Stimulated activated CD8-positive, alpha-beta memory T cell treated with anti-CD3 and anti-CD28 coated beads, Interleukin-7, amount 100 ng/mL, for 1 hour (primary cell): ENCODE measurements at places on chromosomes 7 and 10.
A peak's percentile ranks its signal among the peaks of the same experiment; 100 is the strongest.

GRCh38 chr7:158461824-158462223 is 125.8 kb downstream of the PTPRN2 start:
- DNase-seq, result no peak

DNA sequence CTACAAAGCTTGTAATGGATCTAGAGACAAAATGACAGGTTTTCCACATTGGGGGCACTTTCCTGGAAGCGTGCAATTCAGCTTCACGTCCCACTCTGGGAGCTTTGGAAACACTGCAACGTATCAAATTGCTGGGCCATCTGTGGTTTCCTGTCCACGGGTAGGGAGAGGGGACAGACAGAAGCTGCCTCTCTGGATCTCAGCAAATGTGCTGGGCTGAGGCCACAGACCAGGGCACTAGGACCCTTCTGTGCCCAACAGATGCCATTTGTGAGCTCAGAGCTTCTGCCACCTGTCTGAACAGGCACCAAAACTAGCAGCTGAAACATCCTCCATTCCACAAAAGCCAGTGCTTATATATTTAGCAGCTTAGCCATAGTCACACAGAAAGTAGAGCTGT is 40.9 kb upstream of the FRMD4A start:
- DNase-seq, result no peak

GRCh38 chr10:124181656-124182055 is 88.3 kb upstream of the CHST15 start:
- no peak for DNase-seq

DNA sequence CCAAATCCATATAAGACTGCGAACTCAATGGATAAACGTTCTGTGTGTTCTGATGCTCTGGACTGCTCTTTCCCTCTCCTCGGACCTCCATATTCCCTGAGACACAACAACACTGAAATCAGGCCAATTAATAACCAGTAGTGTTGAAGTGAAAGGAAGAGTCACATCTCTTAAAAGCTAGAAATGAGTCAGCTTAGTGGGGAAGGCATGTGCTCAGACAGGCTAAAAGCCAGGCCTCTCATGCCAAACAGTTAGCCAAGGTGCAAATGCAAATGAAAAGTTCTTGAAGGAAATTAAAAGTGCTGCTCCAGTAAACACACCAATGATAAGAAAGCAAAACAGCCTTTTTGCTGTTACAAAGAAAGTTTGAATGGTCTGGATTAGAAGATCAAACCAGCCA is 29.3 kb downstream of the TNS3 start:
- DNase-seq, result no peak

- DNase-seq, result no peak
Measured at GRCh38 chr10:103040418-103040817, 122.3 kb downstream of the CNNM2 start.

- DNase-seq, result no peak
Measured at GRCh38 chr10:51097546-51097945, 23.3 kb downstream of the PRKG1 start.

- no peak for DNase-seq
Measured at GRCh38 chr7:134712196-134712595, 65.5 kb downstream of the BPGM start.

DNA sequence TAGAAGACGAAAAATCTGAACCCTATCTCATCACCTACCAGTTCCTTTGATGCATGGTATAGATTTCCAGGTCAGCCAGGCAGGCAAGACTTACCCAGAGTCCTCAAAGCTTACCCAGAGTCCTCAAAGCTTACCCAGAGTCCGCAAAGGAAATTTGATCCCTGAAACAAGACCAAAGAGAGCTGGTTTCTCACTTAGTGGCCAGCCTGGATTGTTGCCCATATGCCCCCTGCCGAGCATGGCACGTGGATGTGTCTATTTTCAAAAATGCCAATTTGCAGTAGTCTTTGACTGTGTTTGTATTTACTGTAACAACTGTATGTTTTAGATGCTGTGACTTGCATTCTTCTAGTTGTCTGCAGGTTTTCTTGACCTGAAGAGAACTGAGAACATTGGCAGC is 120.2 kb upstream of the STARD3NL start:
- DNase-seq, result no peak

GRCh38 chr10:12750526-12751201 is 250.8 kb downstream of the CCDC3 start:
- no peak for DNase-seq

- no peak for DNase-seq
Measured at GRCh38 chr10:79054203-79055099, 14.3 kb upstream of the ZMIZ1 start.

GRCh38 chr10:18719811-18720210 is 60.6 kb downstream of the ARL5B start:
- DNase-seq, result no peak

GRCh38 chr7:140062118-140062527 is 628 bp downstream of the PARP12 start:
- DNase-seq, result peak; percentile 31

GRCh38 chr7:120280743-120281142 is 7.8 kb downstream of the KCND2 start:
- no peak for DNase-seq

DNA sequence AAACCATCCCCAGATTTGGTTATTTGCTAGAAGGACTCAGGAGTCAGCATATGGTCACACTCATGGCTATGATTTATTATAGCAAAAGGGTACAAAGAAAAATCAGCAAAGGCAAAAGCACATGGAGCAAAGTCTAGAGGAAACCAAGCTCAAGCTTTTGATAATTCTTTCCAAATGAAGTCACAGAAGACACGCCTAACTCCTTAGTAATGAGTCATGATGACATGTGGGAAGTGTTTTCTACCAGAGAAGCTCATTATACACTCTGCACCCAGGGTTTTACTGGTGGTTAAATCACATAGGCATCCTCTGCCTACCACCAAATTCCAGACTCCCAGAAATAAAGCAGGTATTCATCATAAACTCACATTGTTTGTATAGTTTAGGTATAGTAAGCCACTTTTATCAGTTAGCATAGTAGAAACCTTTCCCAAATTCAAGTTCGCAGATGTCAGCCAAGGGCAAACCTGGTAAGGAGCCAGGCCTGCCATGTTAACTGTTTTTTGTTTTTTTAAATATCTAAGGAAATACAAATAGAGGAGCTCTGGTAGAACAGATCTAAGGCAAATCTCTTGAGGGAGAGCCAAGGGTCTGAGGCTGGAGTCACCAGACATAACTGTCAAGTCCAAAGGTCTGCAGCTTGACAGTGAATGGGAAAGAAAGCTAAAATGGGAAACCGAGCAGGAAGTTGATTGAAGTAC is 15.4 kb upstream of the HIBADH start:
- no peak for DNase-seq

DNA sequence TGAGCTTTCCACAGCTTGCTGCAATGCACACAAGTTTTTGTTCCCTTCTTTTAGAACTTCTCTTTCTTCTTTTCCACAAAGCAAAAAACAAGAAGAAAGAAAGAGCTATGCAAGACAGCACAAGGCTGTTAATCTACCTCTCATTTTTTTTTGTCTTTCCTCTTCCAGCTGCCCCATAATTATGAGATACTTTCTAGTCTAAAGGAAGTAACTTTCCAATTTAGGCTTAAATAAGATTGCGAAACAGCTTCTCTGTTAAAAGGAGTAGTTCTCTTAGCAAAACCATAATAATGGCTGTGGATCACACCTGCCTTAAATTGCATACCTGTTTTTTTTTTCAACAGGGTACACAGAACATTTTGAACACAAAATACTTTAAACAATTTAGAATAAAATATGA is 56.0 kb downstream of the NDUFB2 start:
- DNase-seq, result no peak

- no peak for DNase-seq
Measured at GRCh38 chr10:110324201-110324804, 19.6 kb upstream of the SMNDC1 start.

- DNase-seq, result no peak
Measured at GRCh38 chr7:97025130-97025499, 484 bp upstream of the DLX5 start.

DNA sequence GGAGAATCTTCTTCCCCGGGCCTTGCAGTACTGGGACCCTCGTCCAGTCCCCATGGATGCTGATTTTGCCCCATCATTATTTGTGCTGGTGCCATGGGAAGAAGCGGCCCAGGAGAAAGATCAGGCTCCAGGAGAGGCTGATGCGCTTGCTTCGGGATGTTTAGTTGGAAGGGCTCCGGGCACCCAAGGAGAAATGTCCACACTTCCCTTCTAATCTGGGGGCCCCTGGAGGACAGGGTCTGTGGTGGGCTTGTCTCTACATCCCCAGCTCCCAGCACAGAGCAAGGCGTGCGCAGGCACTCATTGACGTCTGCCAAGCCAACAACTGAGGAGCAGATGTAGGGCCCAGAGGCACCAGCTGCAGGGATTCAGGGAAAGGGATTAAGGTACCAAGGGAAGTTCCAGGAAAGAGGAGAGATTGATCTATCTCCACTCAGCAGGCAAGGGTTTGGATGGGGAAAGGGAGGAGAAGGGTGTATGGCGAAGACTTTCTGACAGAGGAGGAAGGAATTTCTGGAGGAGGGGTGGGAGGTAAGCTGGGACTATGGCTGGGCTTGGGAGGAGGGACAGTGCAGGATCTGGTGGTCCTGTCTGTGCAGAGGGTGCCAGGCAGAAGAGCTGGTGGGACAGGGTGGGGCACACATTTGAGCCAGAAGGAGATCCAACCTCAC is 38.7 kb upstream of the LEP start:
- DNase-seq, result no peak

DNA sequence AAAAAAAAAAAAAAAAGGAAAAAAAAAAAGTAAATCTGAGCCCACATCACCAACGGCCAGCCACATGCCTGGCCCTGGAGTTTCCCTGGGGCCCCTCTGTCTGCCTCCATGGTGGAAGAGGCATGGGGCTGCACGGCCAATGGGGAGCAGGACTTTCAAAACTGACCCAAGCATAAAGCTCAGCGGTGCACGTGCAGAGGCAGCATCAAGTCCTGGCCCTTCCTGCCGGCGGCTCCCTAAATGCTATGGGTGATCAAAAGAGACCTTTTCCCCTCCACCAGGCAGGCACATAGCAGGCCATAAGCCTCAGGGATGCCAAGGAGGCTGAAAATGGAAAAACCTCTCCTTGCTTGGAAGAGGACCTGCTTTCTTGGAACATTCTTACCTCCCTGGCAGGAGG is 94.3 kb downstream of the OAT start:
- no peak for DNase-seq

DNA sequence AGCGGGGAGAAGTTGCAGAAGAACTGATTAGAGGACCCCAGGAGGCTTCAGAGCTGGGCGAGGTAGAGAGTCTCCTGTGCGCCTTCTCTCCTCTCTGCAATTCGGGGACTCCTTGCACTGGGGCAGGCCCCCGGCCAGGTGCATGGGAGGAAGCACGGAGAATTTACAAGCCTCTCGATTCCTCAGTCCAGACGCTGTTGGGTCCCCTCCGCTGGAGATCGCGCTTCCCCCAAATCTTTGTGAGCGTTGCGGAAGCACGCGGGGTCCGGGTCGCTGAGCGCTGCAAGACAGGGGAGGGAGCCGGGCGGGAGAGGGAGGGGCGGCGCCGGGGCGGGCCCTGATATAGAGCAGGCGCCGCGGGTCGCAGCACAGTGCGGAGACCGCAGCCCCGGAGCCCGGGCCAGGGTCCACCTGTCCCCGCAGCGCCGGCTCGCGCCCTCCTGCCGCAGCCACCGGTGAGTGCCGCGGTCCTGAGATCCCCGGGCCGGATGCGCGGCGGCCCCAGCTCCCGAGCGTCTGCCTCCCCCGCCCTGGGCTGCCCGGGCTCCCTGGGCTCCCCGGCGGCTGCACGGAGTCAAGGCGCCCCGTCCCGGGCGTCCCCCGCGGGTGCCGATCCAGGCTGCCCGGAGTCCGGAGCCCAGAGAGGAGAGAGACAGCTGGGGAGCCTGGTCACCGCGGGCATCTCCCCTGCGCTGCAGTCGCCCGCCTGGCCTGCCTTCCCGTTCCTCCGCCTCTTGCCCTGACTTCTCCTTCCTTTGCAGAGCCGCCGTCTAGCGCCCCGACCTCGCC is at the start of gene PLAU:
Gene PLAU, plus strand, starts transcription at position 369 of the 789 bp plus-strand sequence. CDS start 424 bp downstream, outside the sequence.
- DNase-seq, result no peak

DNA sequence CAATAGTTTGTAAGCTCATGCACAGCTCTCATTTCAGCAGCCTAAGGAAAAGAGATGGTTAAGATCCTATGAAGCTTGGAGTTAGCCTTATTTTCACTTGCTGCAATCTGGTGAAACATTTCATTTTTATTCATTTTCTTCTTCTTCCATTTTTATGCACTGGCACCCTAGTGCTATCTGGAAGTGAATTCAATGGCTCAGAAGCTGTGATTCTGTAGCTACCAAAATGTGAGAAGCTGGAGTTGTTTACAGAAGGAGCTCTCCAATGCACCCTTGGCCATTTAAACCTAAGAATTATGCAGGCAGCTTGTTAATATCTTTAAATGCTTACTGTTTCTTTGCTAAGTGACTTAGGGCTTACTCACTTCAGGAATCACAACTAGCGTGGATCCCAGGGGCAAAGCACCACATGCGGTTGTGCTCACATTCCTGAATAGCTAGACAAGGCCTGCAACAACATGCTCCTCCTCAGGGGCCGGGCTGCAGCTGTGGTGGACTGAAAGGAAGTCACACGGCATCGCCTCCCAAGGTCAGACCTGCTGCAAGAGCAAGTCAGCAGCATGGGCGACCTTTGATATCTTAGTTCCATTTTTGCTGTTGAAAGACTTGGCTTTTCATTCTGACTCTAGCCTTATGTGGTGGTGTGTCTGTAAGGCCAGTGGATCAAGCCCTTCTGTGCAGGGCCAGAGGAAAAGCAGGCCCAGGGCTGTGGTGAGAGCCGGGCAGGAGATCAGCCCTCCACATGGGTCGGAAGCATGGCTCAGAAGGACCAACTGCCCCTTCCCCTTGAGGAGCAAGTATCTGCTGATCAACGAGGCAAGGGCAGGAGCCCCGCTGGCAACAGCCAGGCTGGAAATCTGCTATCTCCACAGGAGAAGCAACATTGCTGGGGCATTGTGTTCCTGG is 91.9 kb upstream of the MBL2 start:
- DNase-seq, result no peak

GRCh38 chr7:134905375-134905774 is 80.9 kb upstream of the AGBL3 start:
- DNase-seq, result no peak

GRCh38 chr7:134679006-134679405 is 32.4 kb downstream of the BPGM start:
- DNase-seq, result no peak
